ENCODE measurements at places on chromosomes 1 and 21.
A peak's percentile ranks its signal among the peaks of the same experiment; 100 is the strongest.

GRCh38 chr1:226223157-226223785 is at the start of gene MIXL1:
MIXL1 (plus strand) TSS chr1:226223664; CDS start chr1:226223682, 18 bp downstream.
- no peak for DNase-seq

GRCh38 chr1:234565132-234565531 is 44.8 kb downstream of the IRF2BP2 start:
- no peak for DNase-seq

GRCh38 chr1:59183749-59184317 is 113.1 kb upstream of the FGGY start:
- DNase-seq: no peak

- DNase-seq: no peak
Measured at GRCh38 chr1:1351511-1352427, 2.6 kb upstream of the DVL1 start.

- DNase-seq: no peak
Measured at GRCh38 chr1:228171221-228171891, 5.8 kb downstream of the IBA57 start.

DNA sequence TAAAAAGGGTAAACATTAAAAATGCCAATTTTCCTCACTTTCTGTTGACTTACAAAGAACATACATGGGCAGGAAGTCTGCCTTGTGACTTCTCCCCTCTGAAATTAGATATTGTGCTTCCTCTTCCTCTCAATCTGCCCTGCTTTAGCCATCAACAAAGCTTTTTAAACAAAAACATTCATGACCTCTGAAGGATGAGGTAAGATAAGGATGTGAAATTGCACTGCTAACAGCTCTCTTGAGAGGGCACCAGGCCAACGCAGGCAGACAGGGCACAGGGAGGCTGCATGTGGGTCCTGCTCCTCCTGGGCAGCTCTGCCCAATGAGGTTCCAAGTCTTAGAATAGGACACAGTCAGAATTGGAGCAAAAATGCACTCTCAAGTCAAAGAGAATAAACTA is 62.1 kb downstream of the DEGS1 start:
- no peak for DNase-seq

GRCh38 chr1:93614986-93615581 is 66.6 kb downstream of the BCAR3 start:
- DNase-seq: no peak

DNA sequence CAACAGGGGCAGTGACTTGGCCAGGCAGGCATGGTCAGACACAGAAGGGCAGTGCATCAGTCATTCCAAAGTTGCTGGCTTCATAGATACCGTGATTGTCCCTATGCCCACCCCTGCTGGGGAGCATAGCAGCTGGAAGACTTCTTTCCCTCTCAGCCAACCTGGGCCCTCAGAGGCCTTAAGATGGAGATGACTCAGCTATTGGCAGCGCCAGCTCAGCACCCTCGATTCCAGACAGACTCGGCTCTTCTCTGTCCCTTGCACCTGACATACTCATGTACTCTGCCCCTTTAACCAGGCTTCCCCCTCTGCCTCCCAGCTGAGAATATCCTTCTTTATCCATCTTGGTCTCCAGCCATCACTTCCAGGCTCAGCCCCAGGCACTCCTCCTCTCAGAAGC is 16.8 kb downstream of the SLAMF8 start:
- DNase-seq: no peak

GRCh38 chr1:31830065-31830464 is 14.2 kb upstream of the SPOCD1 start:
- DNase-seq: no peak

- no peak for DNase-seq
Measured at GRCh38 chr1:50129201-50129600, 20.5 kb downstream of the ELAVL4 start.

DNA sequence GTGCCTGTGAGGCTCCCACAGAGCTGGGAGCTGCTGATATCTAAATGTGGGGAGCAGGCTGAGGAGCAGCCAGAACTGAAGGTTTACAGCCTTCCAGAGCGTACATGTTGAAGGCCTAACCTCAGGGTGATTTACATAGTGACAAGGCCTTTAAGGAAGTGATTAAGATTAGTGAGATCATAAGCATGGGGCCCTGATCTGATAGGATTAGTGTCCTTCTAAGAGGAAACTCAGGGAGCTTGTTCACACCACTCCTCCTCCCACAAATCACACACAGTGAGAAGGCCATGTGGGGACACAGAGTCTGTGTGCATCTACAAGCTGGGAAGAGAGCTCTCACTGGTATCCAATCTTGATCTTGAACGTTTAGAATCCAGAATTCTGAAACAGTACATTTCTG is 92.3 kb upstream of the NBPF6 start:
- no peak for DNase-seq

- no peak for DNase-seq
Measured at GRCh38 chr1:210233495-210234328, 1.1 kb downstream of the SERTAD4 start.

- DNase-seq: no peak
Measured at GRCh38 chr1:3012456-3013291, 8.6 kb upstream of the ACTRT2 start.

- DNase-seq: no peak
Measured at GRCh38 chr1:47189844-47190508, at the start of gene PDZK1IP1. PDZK1IP1 (minus strand) TSS chr1:47190036; CDS start chr1:47189932, 104 bp downstream.

- no peak for DNase-seq
Measured at GRCh38 chr1:84298684-84299535, 2.6 kb upstream of the SAMD13 start.

DNA sequence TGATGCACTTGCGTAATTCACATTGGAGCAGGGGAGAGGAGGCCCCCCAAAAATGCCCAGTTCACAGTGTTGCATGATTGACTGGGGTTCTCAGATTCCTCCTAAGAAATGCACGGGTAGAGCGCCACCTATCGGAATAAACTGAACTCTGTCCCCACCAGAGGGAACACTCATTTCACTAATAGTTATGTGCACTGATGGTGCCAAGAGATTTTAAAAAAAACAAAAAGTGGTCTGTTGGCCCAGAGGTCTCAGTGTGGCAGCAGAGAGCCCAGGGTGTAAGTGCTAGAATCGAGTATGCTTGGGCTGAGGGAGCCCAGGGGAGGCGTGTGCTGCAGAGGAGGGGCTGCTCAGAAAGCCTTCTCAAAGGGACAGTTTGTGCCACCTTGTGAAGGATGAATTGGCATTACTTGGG is 6.9 kb downstream of the PINK1 start:
- peak; percentile 18 for DNase-seq

DNA sequence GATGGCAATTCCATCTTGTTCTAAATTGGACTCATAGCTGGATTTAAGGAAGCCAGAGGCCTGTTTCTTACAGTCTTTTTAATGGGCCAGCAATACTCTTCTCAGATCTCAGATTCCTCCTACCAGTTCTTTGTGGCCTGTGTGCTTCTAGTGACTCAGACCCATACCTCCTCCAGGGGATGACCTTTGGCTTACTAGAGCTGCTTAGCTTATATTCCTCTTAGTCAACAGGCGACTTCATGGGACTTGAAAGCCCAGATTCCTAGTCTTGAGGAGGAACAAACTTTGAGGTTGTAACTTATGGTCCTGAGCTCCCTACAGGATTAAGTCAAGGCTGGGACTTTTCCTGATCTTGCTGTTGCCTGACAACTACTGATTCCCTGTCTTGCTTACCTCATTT is 12.4 kb upstream of the PAPPA2 start:
- no peak for DNase-seq

GRCh38 chr1:246165826-246166709 is 341.0 kb downstream of the SMYD3 start:
- DNase-seq: no peak

GRCh38 chr1:19311503-19311930 is 427 bp downstream of the AKR7A2 start:
- no peak for DNase-seq

- DNase-seq: no peak
Measured at GRCh38 chr1:101242324-101243050, 5.7 kb downstream of the S1PR1 start.

- DNase-seq: no peak
Measured at GRCh38 chr1:192133350-192133926, 24.8 kb upstream of the RGS18 start.

- DNase-seq: no peak
Measured at GRCh38 chr1:104648269-104648691, 898.6 kb downstream of the AMY1C start.

GRCh38 chr1:194442901-194443575 is 1256.6 kb upstream of the B3GALT2 start:
- DNase-seq: no peak

GRCh38 chr21:29586696-29587095 is 288.0 kb downstream of the BACH1 start:
- DNase-seq: no peak

DNA sequence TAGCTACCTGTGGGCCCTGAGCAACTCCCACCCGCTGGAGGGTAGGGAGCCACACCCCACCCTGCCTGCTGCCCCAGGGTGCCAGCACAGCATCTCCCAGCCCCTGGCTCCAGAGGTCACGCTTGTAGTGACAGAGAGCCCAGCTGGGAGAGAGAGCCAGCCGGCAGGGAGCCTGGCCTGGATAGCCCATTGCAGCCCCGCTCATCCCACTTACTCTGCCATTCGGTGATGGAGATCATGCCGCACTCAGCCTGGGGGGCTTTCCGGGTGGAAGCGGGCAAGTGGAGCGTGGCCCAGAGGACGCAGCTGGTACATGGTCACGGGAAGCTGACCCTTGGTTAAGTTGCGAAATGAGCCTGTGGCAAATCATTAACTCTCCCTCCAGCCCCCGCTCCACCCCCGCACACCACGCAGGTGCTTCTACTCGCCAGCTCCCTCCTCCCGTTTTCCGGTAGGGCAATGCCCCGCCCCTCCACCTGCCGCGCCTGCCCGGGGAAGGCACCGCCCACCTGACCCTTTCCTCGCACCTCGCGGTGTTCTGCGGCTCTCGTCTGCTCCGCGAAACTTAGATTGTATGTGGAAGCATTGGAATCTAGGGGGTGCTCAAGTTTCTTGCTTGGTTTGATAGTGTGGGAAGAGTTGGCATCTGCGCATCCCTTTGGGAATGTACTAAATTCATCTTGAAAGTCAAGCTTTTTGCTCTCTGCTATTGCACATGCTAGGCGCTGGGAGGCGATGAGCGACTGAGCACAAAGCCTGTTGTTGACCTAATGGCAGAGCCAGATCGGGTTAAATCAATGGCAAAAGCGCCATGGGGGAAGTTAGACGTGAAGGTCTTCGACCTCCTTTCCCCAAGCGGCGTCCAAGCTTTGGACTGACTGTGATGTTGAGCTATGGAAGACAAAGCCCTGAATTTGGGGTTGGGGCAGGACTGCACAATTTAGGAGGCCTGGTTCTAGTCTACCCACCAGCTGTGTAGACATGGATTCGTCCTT is at the start of gene GOLT1A:
Gene GOLT1A, minus strand, starts transcription at position 321 of the 995 bp plus-strand sequence. Its CDS starts 82 bp downstream, at position 239.
- DNase-seq: no peak

DNA sequence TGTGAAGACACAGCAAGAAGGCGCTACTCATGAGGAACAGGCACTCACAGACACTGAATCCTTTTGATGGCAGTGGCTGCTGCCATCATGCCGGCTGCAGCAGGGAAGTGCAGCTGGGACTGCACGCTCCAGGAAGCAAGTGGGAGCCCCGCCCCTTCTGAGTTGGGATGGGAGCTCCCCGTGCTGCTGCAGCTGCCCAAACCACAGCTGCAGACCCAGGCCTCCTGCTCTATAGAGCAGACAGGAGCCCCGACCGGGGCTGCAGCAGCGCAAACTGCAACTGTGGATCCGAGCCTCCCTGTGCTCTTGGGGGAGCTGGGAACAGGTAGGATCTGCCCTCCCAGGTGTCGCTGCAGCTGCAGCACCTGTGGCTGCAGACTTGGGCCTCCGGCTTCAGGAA is 65.2 kb upstream of the MARK1 start:
- DNase-seq: no peak

Measured in stimulated activated CD8-positive, alpha-beta memory T cell treated with anti-CD3 and anti-CD28 coated beads, Interleukin-4, amount 100 ng/mL, for 4 hours (primary cell).